ENCODE measurements at places on chromosomes 7 and 10.

DNA sequence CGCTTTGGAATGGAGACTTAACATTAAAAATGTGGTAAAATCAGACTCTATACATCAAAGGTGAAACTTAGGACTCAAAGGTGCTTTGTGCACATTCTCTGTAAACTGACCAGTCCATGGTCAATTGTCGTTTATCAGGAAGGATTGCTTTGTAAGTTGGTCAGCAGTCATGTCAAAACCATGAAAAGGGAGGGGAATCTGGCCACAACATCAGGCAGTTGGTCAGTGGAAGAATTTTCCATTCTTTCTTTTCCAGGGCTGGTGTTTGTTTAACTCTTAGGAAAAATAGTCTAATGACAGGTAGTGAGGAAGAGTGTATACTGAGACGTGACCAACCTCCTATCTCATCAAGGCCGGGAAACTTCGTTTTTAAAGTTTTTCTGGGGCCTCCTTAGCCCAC lies 226.5 kb downstream of the ADK start:
- DNase-seq, result no peak

DNA sequence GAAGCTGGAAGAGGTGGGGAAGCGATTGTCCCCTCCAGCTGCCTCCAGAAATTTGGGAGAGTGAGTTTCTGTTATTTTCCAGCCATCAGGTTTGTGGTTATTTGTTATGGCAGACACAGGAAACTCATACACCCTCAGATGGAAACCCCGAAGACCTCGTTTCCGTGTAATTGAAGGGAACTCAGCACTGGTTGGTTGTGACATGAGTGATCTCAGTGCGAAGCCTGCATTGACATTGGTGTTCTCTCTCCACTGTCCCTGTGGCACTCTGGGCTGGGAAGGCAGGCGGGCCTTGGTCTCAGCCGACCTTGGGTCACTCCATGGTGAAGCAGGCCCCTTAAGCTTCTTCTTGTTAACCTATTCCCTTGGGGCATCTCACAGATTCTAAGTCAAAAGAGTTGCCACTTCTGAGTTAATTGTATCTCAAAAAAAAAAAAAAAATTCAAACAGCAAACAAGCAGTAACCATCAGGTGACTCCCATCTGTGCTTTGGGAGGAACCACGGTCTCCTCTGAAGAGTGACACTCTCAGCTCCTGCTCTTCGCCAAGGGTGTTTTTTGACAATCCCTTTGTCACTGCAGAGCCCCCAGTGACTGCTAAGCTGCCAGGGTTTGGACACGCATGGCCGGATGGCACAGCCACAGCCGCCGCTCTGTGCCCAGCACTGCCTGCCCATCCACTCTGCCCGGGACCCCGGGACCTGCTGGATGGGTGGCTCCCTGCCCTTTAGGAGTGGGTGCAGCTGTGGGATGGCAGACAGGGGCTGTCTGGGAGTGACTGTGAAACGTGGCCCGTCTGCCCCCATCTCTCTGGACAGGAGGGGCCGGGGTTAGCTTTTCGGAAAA lies 233.6 kb downstream of the PRPF18 start:
- DNase-seq, result no peak

DNA sequence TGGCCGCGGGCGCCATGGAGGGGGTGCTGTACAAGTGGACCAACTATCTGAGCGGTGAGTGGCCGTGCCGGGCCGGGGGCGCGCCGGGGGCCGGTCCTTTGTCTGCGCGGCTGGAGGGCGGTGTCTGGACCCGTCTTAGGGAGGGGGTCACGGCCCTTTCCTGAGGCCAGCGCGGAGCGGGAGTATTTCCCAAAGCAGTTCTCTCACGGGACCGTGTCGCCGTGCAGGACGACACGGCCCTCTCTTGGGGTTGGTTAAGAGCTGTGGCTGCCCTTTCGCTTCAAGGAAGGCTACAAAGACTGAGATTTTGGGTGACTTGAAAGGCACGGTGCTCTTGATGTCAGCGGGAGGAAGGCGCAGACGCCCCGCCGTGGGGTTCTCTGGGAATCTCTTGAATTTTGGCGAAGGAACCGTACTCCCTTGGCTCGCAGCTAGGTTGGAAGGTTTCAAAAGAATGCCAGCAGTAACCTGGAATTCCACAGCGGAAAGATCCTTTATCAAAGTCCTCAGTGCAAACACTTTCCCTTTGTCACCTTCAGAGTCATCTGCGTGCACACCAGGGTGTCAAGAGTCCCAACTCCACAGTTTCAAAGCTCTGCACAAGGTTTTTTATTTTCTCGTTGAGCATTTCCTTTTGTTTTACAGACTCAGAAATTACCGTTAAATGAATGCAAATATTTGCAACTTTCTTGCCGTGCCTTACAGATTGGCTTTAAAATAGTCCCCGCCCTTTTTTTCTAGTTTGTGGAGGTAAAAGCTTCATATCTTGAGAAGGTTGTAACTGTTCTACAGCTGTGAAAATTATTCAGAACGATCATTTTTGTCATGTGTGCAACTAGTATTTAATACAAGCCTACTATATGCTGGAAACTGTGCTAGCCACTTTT lies 780 bp downstream of the PLEKHA8 start:
- DNase-seq, result no peak

GRCh38 chr10:114256008-114256765 lies 17.1 kb downstream of the VWA2 start:
- DNase-seq, result no peak

- DNase-seq, result no peak
Measured at GRCh38 chr10:111856631-111857030, 326.9 kb downstream of the GPAM start.

DNA sequence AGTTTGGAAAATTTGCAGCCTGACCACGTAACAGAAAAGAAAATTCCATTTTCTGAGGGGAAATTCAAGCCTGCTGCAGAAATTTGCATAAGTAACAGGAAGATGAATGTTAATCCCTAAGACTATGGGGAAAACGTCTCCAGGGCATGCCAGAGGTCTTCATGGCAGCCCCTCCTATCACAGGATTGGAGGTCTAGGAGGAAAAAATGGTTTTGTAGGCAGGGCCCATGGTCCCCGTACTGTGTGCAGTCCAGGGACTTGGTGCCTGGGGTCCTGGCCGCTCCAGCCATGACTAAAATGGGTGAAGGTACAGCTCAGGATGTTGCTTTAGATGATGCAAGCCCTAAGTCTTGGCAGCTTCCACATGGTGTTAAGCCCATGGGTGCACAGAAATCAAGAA lies 437.3 kb upstream of the SEMA3A start:
- DNase-seq, result no peak

- no peak for DNase-seq
Measured at GRCh38 chr7:154911862-154912455, 91.0 kb downstream of the PAXIP1 start.

DNA sequence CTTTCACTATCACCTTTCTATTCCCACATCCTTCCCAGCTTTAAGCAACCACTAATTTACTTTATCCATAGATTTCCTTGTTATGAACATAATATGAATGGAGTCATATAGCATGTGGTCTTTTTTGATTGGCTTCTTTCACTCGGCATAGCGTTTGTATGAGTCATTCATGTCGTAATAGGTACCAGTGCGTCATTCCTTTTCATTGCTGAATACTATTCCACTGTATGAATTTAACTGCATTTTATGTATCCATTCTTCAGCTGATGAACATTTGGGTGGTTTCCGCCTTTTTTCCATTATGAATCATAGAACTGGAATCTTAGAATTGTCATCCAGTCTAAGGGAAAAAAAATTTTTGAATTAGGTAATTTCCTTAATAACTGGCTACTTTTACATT lies 411.3 kb upstream of the AUTS2 start:
- DNase-seq, result no peak

- no peak for DNase-seq
Measured at GRCh38 chr10:99548041-99548530, 15.3 kb downstream of the NKX2-3 start.

DNA sequence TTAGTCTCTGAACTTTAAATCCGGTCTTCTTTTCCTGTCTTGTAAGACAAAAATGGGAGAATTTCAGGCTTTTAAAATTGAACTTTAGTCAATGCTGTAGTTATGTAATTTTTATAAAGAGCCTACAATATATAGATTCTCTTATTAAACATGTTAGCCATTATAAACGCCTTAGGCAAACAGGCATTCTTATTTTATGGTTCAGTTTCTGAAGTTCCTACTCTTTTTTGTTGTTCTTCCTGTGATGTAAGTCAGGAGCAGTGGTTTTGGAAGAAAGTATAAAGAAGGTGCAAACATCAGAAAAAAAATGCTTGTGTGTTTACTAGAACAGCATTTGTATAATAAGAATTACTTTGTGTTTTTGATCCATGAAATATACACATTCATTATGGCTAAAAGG lies 41.6 kb downstream of the BICC1 start:
- DNase-seq, result no peak

DNA sequence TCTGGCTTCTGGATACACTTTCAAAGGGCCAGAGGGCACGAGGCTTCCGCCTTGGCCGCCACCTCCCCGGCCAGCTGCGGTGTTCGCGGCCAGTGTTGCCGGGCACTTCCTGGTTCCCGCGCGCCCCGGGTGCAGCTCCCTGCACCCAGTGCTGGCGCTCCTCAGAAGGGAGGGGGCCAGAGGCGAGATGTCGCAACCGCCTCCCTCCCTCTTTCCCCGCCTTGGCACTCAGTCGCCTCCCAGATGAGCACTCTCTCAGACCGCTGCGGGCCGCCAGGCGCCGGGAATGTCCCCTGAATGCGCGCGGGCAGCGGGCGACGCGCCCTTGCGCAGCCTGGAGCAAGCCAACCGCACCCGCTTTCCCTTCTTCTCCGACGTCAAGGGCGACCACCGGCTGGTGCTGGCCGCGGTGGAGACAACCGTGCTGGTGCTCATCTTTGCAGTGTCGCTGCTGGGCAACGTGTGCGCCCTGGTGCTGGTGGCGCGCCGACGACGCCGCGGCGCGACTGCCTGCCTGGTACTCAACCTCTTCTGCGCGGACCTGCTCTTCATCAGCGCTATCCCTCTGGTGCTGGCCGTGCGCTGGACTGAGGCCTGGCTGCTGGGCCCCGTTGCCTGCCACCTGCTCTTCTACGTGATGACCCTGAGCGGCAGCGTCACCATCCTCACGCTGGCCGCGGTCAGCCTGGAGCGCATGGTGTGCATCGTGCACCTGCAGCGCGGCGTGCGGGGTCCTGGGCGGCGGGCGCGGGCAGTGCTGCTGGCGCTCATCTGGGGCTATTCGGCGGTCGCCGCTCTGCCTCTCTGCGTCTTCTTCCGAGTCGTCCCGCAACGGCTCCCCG lies at the start of gene FFAR4:
Gene FFAR4 (plus strand): TSS at position 231 of the 842 bp plus-strand sequence. CDS start 56 bp downstream, at position 287.
- DNase-seq, result no peak

DNA sequence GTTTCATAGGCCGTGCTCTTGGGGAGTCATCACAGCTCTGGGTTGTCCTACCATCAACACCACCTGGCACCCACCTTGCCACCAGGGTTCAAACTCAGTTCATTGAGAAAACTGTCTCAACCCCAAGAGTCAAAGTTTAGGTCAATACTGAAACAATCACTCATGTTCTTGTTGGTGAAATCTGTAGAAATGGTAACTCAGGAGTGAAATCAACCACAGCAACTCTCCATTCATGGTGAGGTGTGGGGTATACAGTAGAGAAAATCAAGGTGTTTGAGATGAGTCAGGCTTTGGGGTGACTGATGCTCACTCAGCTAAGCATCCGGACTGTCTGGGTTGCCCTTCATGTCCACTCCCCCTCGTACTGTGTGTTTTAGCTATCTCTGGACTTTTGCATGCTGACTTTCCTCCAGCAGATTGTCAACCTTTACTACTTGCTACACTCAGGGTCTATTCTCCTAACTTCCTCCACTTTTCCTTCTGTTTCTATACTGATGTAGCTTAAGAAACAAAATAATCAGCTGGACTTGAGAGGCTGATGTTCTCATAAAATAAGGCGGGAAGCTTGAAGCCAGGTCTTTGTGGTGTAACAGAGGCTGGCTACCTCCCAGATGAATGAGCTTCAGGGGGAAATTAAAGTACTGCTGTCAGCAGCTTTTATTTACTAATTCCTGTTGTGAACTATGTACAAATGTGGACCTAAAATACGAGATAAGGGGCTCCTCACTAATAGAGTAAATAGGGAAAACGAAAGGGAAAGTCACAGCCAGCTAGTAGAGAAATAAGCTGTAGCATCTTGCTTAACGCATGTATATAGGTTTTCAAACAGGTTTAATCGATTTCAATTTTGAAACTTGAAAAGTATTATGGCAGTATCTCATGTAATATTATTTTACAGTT lies 173.6 kb upstream of the AKR1E2 start:
- DNase-seq, result no peak

DNA sequence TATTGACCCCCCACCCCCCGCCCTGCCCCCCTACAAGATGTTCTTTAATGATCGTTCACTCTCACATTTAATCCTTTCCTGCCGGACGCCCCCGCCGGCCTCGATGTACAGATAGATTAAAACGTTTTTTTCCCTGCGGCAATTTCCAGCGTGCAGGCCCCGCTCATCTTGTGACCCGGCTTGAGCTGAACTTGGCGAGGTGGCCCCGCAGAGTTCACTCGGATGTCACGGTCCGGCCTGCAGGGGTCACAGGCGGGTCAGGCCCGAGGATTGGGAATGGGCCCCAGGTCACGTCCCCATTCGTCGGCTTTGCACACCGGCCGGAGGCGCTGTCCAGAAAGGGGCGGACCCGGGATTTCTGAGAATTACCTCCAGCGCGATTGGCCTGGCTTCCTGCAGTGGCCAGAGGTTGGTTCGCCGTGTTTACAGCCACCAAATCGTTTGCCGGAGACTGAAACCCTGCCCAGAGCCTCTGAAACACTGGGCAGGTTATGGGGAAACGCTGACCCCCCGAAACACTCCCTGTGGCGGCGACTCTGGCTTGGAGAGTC lies 1.9 kb upstream of the CYP26A1 start:
- peak; percentile 95 for DNase-seq

- no peak for DNase-seq
Measured at GRCh38 chr7:151389096-151389767, 20.6 kb downstream of the WDR86 start.
